ENCODE measurements at places on chromosomes 6 and 20. TPM values are rescaled to one million over a fixed set of nuclear protein-coding genes. Genes with fewer than 3 reads are reported as not detected.
A peak's percentile ranks its signal among the peaks of the same experiment; 100 is the strongest.

GRCh38 chr20:63296531-63297299 lies 3.7 kb downstream of the COL20A1 start:
- no peak for DNase-seq

- DNase-seq, result peak; percentile 60
These were observed 9.2 kb downstream of the ZHX3 start for GRCh38 chr20:41308290-41308711.

DNA sequence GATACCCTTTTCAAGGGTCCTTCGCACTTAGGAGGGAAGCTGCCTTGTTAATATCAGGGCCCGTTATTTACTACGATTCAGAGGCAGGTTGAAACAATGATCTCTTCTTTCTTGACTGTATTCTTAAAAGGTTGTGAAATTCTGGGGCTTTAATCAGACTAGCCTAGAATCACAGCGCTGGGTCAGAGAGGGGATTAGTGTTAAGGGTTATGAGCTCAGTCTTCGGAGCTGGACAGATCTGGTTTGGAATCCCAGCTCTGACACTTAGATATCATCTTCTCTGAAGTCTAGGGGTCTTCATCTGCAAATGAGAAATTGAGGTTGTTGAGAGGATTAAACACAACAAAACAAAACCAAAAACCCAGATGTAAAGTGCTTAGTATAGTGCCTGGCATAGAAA lies 77.4 kb downstream of the CD83 start:
- DNase-seq, result no peak

GRCh38 chr20:52294106-52294628 lies 102.6 kb upstream of the ZFP64 start:
- no peak for DNase-seq

Gene RBPJL
- not detected for polyA plus RNA-seq

Gene SCUBE3
- polyA plus RNA-seq, result 3.3 TPM

Gene COX4I2
- 1.8 TPM for polyA plus RNA-seq

Gene ZBTB12
- 11.8 TPM for polyA plus RNA-seq

Gene LRP11
- 28.8 TPM for polyA plus RNA-seq

All from large intestine (tissue), 12 donors.